Kidney (tissue), 22 donors: ENCODE measurements at places on chromosomes 7 and 10.

GRCh38 chr7:148898845-148899484 lies 14.9 kb upstream of the EZH2 start:
- DNase-seq: no peak

GRCh38 chr7:40755438-40755837 lies 620.6 kb downstream of the SUGCT start:
- no peak for DNase-seq

GRCh38 chr7:134179036-134180011 lies 52.2 kb downstream of the LRGUK start:
- DNase-seq: no peak

DNA sequence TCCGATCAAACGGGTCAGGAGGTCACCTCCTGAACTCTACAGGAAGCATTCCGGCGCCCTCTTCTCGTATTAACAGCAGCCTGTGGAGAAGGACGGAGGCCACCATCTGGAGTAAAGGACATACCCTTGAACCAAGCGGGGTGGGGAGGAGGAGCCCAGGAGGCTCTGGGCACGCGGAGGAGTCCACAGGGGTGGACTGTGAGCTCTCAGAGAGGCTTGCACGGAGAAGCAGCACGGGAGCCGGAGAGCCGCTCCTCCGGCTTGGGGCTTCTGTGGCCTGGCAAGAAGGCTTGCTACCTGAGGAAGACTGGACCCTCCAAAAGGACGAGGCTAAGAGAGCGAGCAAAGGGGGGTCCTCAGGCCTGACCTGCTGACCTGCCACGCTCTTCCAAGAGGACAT lies 77.9 kb downstream of the MAD1L1 start:
- no peak for DNase-seq

DNA sequence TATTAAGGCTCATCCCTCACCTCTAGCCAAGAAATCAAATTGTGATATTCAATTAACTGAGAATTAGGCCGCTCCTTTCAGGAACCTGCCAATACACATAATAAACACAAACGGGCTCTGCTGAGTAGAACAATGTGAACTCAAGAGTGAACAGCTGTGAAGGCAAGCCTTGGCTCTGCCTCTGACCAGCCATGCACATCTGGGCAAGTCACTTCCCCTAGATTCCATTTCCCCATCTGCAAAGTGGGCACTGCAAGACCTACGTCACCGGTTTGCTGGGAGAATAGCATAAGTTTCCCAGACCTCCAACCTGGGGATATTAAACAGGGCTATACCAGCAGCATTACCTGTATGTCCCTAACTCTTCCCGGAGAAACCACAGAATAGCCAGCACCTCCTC lies 355.2 kb downstream of the TNS3 start:
- DNase-seq: no peak

DNA sequence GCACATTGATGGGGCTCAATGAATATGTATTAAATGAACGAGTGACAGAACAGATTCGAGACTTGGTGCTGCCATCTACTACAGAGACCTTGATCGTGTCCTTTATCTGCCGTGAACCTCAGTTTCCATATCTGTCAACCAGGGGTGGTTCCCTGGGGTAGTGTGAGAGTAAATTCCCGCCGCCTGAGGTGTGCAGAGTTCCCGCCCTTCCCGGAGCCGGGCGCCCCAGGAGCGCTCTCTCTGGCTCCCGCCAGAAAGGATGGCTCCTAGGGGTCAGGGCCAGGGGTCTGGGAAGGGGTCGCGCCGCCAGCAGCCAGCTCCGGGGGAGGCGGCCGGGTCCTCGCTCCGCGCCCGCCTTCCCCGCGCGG lies 333 bp upstream of the PLCE1 start:
- no peak for DNase-seq

- DNase-seq: no peak
Measured at GRCh38 chr7:147535701-147536111, 1054.9 kb upstream of the C7orf33 start.

GRCh38 chr10:43205681-43206390 lies 61.0 kb downstream of the RASGEF1A start:
- DNase-seq: no peak

GRCh38 chr10:62456611-62457101 lies 82.5 kb downstream of the ZNF365 start:
- DNase-seq: no peak

GRCh38 chr7:51315393-51316261 lies 982 bp downstream of the COBL start:
- peak; percentile 85 for DNase-seq

- DNase-seq: no peak
Measured at GRCh38 chr7:93723424-93724124, 149.1 kb upstream of the CALCR start.

- DNase-seq: no peak
Measured at GRCh38 chr10:88129013-88129412, 265.6 kb downstream of the PTEN start.

DNA sequence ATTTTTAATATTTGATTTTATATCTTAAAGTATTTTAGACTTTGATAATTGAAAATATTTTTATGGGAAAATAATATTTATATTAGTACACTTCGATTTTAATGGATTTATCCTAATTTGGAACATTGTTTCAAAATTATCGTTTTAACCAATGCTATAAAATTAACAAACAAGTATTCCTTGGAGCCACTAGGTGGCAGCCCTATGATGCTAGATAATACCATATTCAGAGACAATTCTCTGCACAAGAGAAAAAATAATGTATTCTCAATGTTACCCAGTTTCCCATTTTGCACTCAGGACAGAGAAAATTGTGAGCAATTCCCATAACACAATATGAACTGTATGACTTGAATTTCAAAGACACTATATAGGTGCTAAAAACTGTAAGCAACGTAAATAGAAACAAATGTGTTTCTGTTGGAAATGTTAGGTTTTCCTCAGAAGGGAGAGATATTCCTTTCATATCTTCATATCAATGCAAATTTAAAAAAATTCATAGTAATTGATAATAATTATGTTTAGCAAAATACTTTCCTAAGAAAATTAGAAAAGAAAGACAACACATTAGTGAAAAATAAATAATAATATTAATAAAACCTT lies 237.8 kb downstream of the SEMA3E start:
- peak; percentile 53 for DNase-seq

DNA sequence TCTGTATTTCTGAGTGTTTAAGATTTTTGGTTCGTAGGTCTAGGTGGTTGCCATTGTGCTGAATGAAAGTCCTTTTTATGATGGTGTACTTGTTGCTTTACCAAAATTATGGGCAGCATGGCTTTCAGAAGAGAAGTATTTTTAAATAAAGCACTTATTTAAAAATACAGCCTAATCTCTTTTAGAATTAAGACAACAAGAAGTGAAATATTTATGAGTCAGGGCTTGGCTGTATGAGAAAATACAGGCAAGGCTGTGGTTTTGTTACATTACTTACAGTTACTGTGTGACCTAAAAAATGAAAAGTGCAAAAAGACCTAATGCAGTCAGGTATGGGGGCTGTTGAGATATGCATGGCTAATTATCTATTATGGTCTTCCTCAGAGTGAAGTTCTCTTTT lies 185.2 kb upstream of the PPP1R3A start:
- no peak for DNase-seq

DNA sequence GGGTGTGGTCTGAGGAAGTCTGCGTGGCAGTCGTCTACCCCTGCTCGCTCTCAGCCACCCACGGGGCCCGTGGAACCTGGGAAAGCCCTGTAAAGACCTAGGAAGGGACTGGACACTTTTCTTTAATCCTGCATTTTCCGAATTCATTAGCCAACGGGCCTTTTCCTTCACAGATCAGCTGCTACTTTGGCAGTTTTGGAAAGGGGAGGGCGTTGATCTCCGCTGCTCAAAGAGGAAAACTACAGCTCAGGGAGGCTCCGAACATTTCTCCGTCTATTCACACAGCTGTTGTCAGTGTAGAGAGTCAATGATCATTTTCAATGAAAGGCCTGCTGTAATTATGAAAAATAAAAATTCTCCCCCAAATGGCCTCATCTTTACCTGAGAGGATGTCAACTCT lies 450.1 kb upstream of the MKI67 start:
- no peak for DNase-seq

- DNase-seq: no peak
Measured at GRCh38 chr7:34727464-34727995, 69.5 kb downstream of the NPSR1 start.

DNA sequence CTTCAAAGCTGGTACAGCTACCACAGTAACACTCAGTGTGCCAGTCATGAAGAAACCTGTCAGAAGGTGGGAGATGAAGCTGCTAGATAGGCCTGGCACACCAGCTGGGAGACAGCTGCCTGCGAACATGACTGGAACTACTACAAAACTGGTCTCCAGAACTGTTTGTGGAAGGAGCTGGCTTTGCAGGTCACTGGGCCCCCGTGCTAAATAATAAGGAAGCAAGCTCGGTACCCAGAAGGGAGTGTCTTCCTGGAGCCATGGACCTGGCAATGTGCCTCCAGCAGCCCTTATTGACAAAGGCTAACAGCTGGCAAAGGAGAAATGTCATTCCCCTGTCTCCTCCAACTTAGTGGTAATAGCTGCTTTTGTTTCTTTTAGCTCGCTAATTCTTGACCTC lies 1217.6 kb upstream of the LRRN3 start:
- DNase-seq: no peak

- no peak for DNase-seq
Measured at GRCh38 chr7:142298009-142298408, 40.2 kb upstream of the PRSS58 start.

DNA sequence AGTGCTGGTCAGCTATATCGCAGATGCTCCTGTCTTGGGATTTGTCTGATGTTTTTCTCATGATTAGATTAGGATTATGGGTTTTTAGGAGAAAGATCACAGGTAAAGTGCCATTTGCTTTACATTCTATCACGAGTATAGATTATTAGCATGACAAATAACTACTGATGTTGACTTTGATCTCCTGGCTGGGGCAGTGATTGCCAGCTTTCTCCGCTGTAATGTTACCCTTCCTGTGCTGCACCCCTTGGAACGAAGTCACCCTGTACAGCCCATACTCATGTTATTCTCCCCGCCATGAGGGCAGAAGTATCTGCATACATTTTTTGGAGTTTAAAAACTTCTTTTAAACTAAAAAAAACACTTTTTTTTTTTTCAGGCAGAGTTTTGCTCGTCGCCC lies 10.8 kb upstream of the CLDN4 start:
- no peak for DNase-seq

- no peak for DNase-seq
Measured at GRCh38 chr10:122159141-122159970, 111.7 kb upstream of the BTBD16 start.

- no peak for DNase-seq
Measured at GRCh38 chr10:82390866-82391658, 516.1 kb downstream of the NRG3 start.

DNA sequence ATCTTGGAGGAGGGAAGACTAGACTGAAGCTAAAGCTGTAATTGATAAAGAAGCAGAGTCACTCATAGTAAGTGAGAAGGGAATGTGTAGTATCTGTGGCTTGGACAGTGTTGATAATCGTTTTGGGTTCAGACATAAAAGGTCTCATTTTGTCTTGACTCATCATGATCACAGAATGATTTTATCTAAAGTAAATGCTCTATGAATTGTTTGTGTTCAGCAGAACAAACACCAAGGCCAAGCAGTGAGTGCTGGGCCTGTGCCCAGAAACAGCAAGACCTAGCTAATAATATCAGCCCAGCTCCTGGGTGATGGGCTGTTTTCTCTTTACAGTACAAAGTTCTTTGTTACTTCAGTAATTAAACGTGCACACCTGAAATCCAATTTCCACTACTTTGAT lies 26.7 kb upstream of the CD36 start:
- no peak for DNase-seq

DNA sequence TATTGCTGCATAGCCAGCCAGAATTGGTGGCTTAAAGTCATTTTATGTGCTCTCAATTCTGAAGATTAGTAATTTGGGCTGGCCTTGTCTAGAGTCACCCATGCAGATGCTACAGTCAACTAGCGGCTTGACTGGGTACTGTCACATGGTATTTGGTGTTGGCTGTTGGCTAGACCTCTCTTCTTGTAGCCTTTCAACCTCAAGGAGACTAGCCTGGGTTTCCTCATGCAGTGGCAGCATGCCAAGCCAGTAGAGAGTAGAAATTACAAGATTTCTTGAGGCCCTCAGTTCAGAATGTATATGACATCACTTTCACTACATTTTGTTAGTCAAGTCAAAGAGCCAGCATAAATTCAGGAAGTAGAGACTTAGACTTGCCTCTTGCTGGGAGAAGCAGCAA lies 3.7 kb upstream of the ZNF800 start:
- DNase-seq: no peak
